ENCODE measurements at places on chromosomes 16 and 17.
A peak's percentile ranks its signal among the peaks of the same experiment; 100 is the strongest.

DNA sequence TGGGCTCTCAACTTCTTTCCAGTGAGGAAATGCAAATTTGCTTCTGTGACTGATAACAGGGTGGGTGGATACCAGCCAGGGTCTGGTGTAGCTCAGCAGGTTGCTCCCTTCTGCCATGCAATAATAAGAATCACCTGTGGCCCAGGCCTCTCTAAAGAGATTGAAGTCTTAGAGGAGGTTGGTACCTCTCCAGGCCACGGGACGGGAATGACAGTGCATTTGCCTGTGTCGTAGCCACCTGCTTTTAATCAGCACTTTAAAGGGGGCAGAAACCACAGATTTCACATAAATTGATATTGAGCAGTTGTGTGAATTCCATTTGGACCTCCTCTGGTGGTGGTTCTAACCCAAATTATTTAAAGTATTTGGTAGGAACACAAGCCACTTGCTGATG, 246.9 kb downstream of the PRKCA start:
- no peak for DNase-seq

GRCh38 chr16:60060731-60061130, 1326.6 kb upstream of the GOT2 start:
- no peak for DNase-seq

DNA sequence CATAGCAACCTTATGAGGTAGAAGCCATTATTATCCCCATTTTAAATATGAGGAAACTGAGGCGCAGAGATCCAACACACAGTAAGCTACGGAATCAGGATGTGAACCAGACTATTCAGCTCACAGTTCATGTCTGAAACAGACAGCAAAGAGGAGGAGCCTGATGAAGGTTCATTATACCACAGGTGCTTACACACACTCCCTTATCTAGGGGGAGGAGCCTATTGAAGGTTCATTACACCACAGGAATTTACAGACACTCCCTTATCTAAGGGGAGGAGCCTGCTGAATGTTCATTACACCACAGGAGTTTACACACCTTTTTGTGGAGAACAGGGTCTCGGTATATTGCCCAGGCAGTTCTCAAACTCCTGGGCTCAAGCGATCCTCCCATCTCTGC, 21.9 kb downstream of the C16orf95 start:
- DNase-seq, result no peak

GRCh38 chr17:7572338-7572587, 7.2 kb upstream of the CD68 start:
- no peak for DNase-seq

GRCh38 chr16:2160915-2161551, 5.5 kb downstream of the TRAF7 start:
- no peak for DNase-seq

DNA sequence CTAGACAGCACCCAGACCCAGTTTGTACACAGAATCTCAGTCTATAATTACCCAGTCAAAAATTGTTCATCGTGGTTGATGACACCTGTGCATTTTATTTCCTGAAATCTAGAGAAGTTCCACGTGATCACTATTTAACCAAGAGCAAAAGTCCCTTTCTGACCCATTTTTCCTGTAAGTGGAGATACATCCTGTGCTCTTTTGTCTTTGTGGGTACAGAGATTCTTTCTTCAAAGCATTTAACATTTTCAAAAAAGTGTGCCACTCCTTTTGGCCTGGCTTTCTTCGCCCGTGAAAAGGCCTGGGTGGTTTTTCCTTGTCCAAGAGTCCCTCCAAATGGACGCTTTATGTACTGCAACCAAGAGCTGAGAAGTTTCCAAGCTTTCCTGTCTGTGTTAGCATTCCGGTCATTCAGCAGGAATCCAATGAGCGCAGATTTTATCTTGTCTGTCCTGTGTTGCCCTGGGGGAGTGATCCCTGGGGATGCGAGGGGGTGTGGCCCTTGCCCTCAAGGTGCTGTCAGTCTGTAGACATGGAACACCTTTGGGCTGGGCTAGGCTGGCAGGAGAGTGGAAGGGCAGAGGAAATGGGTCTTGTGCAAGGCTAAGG, 161.1 kb upstream of the CACNG5 start:
- DNase-seq, result peak; percentile 52

GRCh38 chr17:17815436-17816200, 21.2 kb downstream of the SREBF1 start:
- no peak for DNase-seq

DNA sequence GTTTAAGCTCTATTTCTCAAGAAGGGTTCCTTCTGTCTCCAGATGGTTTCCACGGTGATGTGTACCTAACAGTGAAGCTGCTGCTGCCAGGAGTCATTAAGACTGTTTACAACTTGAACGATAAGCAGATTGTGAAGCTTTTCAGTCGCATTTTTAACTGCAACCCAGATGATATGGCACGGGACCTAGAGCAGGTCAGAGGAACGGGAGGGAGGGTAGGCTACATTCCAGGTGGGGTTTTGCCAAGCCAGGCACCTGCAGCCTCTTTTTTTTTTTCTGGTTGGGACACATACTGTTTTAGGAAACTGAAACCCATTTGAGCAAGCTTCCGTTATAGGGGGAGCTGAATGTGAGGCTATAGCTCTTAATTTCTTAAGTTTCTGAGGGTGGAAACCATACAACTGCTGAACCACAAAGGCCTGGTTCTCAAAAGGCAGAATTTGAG, 10.6 kb downstream of the LIG3 start:
- no peak for DNase-seq

DNA sequence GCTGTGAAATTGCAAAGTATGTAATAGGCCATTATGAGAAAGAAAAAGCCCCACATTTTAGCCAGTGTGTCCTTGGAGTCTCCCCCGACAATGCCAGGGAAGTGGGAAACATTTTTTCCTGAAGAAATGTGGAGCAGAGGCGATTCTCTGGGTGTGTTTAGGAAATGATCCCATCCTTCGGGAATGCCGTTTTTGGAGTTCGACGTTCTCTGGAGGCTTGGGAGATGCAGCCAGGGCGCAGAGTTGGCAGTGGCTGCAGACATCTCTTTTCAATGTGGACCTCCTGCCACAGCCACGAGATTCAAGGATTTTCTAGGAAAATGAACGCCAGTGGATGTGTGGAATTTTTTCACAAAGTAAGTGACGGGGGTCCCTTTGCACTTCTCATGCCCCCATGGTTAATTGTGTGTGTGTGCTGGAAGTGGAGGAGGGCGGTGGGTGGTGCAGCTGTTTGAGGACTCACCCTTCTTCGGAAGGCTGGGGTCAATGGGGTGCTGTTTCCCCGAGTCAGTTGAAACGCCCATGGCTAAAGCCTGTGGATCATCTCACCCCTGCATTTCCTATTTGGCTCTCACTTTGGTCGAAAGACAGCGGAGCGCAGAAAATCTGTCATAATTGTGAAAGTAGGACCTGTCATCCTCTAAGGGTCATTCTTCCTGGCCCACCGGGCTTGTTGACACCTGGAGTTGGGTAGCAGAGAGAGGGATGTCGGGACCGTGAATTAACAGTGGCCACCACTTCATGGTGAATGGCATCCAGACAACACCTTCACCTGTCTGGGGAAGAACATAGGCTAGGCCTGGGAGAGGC, 73.2 kb downstream of the CMIP start:
- DNase-seq, result no peak

DNA sequence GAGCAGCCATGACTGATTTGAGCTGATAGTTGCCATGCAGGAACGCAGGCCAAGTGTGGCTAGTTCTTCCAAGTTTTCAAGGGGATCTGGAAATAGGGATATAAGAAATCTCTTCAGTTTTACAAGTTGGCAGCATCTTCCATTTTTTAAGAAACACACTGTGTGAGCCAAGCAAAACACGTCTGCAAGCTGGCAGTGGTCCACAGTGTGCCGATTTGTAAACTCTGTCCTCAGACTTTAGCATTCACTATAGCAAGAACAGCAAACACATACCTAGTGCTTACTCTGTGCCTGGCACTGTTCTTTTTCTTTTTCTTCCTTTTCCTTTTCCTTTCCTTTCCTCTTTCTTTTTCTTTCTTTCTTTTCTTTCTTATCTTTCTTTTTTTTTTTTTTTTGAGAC, 2.9 kb downstream of the ORAI3 start:
- DNase-seq, result no peak

GRCh38 chr16:6190776-6191175, 1093.2 kb upstream of the EEF2KMT start:
- DNase-seq, result no peak

DNA sequence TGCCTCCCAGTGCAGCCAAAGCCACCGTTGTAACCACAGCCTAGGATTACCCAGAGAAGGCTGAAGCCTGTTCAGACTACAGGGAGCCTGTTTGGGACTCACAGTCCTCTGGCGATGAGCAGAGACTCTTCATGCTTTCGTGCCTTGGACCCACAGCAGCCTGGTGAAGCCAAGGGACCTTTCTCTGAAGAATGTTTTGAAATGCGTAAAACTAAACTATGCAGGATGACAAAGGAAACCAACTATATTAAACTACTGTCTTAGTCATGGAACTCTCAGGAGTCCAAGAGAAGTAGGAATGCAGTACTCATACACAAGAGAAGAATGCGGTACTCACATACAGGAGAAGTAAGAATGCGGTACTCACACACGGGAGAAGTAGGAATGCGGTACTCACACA, 20.9 kb downstream of the ABR start:
- DNase-seq, result no peak

- DNase-seq, result no peak
Observed at GRCh38 chr17:40025991-40026815, 11.0 kb downstream of the CSF3 start.

GRCh38 chr17:76199469-76199868, 40.8 kb downstream of the RNF157 start:
- no peak for DNase-seq

- no peak for DNase-seq
Observed at GRCh38 chr17:5418858-5419355, 555 bp downstream of the NUP88 start.

DNA sequence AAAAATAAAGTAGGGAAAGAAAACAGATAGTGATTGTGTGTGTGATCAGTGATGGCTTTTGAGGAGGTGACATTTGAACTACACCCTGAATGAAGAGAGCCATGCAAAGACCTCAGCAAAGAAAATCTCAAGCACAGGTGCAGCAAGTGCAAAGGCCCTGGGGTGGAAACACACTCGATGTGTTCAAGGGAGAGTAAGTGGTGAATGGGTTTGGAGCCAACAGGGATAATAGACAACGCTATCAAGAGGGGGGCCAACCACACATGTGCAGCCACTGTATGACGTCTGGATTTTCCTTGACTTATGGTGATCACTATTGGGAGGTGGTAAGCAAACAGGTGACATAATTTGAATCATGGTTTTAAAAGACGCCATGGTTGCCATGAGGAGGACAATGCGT, 564.2 kb downstream of the WWOX start:
- no peak for DNase-seq

DNA sequence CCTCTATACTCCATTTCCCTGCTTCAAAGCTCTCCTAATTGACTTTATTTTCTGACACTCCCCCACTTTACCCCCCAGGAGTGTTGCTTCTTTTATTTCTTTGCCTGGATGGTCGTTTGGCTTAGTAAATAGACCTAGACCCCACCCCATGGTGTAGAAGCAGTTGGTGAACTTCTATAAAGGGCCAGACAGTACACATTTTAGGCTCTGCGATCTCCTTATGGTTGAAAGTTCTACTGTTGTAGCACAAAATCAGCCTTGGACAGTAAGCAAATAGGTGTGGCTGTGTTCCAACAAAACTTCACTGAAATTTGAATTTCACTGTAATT, 31.9 kb downstream of the ZNF287 start:
- no peak for DNase-seq

- no peak for DNase-seq
Observed at GRCh38 chr17:16941072-16942036, 30.6 kb downstream of the TNFRSF13B start.

DNA sequence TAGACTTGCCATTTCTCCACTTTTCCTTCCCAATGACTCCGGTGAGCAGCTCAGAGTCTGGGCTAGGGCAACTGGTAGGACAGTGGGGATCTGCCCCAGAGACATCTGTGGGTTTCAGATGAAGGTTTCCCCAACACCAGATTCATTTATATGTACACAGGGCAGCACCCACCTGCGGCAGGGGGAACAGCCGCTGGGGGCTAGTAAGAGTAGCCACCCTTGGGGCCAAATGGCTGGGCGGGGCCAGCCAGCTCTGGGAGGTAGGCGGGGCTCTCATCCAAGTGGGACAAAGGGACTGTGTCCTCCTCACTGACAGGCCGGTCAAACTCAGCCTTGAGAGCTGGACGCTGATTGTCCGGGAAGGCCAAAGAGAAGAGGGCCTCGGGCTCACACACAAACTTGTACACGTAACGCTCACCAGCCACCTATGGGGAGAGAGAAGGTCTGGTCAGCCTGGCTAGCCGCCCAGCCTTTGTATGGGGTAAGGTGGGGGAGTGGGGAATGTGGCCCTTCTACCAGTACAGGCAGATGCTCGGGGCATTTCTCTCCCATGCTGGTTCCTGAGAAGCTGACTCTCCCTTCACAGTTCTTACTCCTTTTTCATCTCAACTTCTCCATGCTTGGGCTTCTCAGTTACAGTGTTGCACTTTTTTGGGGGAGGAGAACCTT, 17.7 kb downstream of the ETV4 start:
- peak; percentile 36 for DNase-seq

DNA sequence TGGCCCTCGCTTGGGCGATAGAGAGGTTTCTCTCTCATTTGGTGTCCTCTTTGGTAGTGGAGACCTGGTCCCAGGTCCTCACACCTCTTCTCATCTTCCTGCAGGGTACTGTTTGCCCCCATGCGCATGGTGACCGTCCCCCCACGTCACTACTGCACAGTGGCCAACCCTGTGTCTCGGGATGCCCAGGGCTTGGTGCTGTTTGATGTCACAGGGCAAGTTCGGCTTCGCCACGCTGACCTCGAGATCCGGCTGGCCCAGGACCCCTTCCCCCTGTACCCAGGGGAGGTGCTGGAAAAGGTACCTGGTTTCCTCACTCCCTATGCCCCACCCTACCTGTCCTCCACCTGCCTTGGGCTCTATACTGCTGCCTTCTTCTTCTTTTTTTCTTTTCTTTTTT, 10.5 kb downstream of the MVP start:
- DNase-seq, result no peak

- DNase-seq, result no peak
Observed at GRCh38 chr17:9185142-9185541, 163.8 kb downstream of the NTN1 start.
